Suppressor macrophage treated with lipopolysaccharide for 1 hour (primary cell): ENCODE measurements at places on chromosomes 7 and 10.

DNA sequence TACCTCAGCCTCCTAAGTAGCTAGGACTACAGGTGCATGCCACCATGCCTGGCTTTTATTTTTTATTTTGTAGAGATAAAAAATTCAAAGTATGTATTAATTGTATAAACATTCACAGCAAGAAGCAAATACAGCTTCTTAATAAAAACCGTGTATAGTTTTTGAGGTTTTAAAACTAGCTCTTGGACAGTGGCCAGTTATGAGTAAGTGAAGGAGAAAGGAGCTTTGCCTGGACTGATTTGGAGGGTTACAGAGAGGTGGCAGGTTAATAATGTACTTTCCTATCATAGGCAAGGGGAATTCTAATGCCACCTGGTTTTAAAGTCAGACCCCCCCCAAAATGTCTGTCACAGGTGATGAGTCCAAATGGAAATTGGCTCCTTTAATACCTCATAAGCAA is 43.4 kb downstream of the ZNRF2 start:
- DNase-seq: no peak

- no peak for DNase-seq
Measured at GRCh38 chr7:3112479-3113134, 68.9 kb upstream of the CARD11 start.

DNA sequence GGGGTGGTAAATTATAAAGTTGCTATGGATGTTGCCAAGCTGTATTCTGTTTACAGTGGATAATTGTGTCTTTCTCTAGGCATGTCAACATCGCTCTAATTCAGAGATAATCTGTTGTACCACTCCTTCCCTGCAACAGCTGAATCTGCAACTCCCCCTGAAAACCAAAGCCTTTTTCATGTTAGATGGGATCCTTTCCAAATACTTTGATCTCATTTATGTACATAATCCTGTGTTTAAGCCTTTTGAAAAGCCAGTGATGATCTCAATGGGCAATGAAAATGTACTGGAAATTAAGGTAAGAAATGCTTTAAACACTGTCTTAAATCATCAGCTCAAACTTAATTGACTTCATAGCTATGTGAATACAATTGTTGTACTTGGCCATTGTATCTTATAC is 91.0 kb downstream of the MET start:
- DNase-seq: no peak

- no peak for DNase-seq
Measured at GRCh38 chr10:44801383-44802327, 109.5 kb upstream of the TMEM72 start.

DNA sequence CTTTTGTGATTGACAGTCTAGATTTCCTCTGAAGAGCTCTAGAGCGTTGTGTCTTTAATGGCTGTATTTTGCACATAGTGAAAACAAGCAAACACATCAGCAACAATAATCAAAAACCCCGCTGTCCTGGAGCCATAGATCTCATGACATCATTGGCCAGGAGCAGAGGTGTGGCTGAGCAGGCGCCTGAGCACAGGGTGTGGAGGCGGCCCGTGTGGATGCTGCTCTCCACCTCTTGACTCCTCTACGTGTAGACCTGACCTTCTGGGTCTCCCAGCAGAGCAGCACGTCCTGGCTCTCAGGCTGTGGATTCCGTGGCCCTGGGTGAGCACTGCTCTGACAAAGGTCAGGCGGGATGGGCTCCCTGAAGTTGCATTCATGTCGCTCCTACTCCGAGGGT is 63.0 kb upstream of the INSYN2A start:
- no peak for DNase-seq

GRCh38 chr10:131162866-131163843 is 148.4 kb downstream of the TCERG1L start:
- no peak for DNase-seq

- no peak for DNase-seq
Measured at GRCh38 chr7:93132216-93132615, 14.4 kb upstream of the SAMD9 start.

- no peak for DNase-seq
Measured at GRCh38 chr7:24455813-24456525, 117.3 kb upstream of the PALS2 start.

DNA sequence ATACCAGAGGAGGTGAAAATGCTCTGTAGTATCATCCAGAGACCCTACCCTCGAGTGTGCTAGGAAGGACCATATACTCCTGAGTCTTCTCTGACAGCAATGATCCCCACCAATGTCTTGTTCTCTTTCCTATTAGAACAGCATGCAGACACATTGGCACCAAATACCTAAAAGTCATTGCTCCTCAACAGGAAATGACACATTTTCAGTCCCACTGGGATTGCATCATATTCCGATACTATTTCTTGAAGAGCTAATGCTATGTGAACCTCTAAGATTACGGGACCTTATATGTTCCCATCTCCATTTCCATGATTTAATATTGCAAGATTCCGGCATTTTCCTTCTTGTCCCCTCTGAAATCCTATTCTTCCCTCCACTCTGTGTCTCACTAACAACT is 177.4 kb downstream of the NRP1 start:
- peak; percentile 51 for DNase-seq

DNA sequence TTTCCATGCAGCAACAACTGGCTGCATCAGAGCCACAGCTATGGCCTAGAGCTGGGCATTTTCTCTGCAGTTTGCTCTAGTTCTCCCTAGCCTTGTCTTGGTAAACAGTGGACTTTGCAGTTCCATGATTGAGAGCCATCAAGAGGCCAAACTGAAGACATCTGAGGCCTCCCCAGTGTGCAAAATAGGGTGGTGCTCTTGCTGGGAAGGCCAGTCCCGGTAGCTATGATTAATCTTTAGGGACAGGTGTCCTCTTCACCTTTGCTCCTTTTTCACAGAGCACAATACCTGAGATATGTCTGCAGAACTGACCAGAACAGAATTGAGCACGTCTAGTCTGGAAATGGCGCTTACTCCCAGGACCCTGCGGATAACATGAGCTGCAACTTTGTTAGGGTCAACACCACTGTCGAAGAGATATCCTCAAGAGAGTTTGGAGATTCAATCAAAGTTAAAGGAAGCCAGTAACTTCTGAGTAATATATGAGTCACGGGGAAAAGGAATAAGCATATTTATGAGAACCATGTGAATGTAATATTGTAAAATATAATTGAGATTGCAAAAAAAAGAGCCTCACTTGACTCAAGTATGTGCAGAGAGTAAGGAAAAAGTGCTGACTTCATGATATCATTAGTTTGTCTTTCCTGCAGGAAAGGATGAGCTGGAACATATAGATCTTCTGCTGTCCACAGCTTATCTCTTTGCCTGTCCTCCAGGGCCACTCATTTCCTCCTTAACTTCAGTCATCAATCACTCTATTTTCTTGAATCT is 76.7 kb downstream of the ANK3 start:
- DNase-seq: peak; percentile 21

DNA sequence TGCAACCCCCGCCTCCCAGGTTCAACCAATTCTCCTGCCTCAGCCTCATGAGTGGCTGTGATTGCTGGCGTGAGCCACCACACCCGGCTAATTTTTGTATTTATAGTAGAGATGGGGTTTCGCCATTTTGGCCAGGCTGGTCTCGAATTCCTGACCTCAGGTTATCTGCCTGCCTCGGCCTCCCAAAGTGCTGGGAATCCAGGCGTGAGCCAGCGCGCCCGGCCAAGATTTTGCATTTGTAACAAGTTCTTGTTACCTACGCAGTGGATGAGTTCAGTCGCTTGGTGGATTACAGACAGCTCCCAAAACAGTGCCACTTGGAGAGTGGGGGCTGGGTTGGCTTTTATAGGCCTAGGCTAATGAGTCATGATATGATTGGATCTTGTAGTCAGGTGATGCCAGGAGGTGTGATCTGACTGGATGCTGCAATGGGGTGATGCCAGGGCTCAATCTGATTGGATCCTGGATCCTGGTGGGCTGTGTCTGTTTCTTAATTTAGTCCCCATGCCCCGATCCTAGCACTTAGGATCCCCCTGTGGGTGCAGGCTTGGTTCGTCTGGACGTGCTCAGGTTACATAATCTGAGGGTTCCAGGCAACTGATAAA is 20.3 kb downstream of the SBDS start:
- no peak for DNase-seq

DNA sequence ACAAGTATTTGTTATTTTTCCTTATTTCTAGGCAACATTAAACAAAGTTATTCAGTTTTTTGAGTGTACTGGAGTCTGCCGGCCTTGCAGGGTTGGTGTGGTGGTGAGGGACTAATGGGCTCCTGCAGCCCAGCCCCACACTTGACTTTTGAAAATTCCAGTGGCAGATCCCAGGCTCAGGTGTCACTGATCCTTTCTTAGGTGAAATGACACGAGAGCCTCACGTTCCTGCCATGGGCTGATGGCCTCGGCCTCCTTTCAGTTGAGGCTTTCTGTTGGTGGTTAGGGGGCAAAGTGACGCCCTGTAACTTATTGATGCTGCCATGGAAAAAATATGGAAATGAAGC is 117.9 kb downstream of the NKX6-2 start:
- no peak for DNase-seq

GRCh38 chr7:151173386-151174245 is 6.1 kb upstream of the GBX1 start:
- no peak for DNase-seq

DNA sequence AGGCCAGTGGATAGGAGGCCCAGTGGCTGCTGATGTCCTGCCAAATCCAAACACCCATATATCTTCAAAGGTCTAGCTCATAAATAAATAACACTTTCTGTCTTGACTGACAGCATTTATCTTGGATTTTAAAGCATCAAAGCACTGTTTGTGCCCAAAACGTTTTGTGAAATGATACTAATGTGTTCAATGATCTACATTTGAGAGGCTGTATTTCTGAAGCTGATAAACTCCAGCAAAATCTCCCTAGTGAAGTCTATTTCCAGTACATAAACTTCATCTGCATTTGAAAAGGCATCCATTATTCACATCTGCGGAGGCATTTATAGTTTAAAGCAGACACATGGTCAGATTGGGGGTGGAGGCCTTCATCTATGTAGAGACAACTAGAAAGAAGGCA is 276.3 kb downstream of the HPSE2 start:
- DNase-seq: no peak

GRCh38 chr7:99597762-99598501 is at the start of gene TMEM225B:
TMEM225B (plus strand) TSS chr7:99598267; CDS start chr7:99604389, 6,122 bp downstream.
- DNase-seq: no peak

DNA sequence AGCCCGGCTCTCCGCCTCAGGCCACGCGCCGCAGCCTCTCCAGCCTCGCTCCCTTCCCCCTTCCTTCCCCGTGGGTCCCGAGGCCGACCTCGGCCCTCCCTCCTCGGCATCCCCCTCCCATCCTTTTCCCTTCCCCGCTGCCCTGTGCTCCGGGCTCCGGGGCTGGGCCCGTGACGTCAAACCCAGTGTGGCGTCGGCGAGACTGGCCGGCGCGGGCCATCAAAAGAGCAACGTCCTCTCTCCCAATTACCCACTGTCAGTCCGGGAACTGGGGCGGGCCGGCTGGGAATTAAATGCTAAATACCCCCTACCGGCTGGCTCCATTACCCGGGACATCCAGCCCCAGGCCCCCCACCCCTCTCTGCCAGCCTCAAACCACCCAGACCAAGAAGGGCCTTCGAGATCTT is 2.6 kb upstream of the GATA3 start:
- DNase-seq: no peak
